Type B pancreatic cell (in vitro differentiated cells): ENCODE measurements at places on chromosomes 5 and 9. TPM values are rescaled to one million over a fixed set of nuclear protein-coding genes. Genes with fewer than 3 reads are reported as not detected.

BARX1 gene
- total RNA-seq: 0.71 and 11.8 TPM in 2 replicates

BTF3 gene
- total RNA-seq: 578 and 664 TPM in 2 replicates

TRIO gene
- total RNA-seq: 61.9 and 145 TPM in 2 replicates

PCDHB5 gene
- total RNA-seq: 7.3 and 28.8 TPM in 2 replicates

SPATA9 gene
- 0.29 TPM in 2 replicates for total RNA-seq

BTNL3 gene
- total RNA-seq: 0.82 and 2.7 TPM in 2 replicates

FAM114A2 gene
- total RNA-seq: 18.5 and 30.4 TPM in 2 replicates

ARHGEF37 gene
- 7.1 and 16.8 TPM in 2 replicates for total RNA-seq

MAPKAP1 gene
- total RNA-seq: 67.3 and 77.9 TPM in 2 replicates

OR2V2 gene
- total RNA-seq: not detected in 2 replicates

ACSL6 gene
- total RNA-seq: 0.97 and 2.8 TPM in 2 replicates

CDC20B gene
- 0.38 and 0.92 TPM in 2 replicates for total RNA-seq

MARCHF3 gene
- total RNA-seq: 4.9 and 5.9 TPM in 2 replicates

LCP2 gene
- not detected in 2 replicates for total RNA-seq

TNFAIP8 gene
- 11.8 and 17.3 TPM in 2 replicates for total RNA-seq

TMEM171 gene
- total RNA-seq: 0.38 and 1.3 TPM in 2 replicates

TRAF1 gene
- 1.9 and 3.1 TPM in 2 replicates for total RNA-seq
